ENCODE measurements at places on chromosomes 7 and 10. TPM values are rescaled to one million over a fixed set of nuclear protein-coding genes. Genes with fewer than 3 reads are reported as not detected.

- no peak for DNase-seq
- no peaks in the 10 kb centered on the region for H3K4me1 ChIP-seq
- no peak overlapping the region for H3K27ac ChIP-seq
- H3K36me3 ChIP-seq, result no peaks in the 10 kb centered on the region
- no peaks in the 10 kb centered on the region for H3K27me3 ChIP-seq
These were observed 412.6 kb downstream of the GFRA1 start for GRCh38 chr10:115860182-115861107.

Gene AQP1
- not detected for polyA plus RNA-seq

- no peak overlapping the region for H3K27ac ChIP-seq
- H3K4me1 ChIP-seq, result peaks cover 2% of the 10 kb centered on the region
- H3K27me3 ChIP-seq, result no peaks in the 10 kb centered on the region
- no peaks in the 10 kb centered on the region for H3K36me3 ChIP-seq
- no peak overlapping the region for H3K4me3 ChIP-seq
- no peak for DNase-seq
These were observed 50.6 kb downstream of the GRK5 start for GRCh38 chr10:119257899-119258419.

GRCh38 chr7:138125598-138126111 lies 49.4 kb downstream of the AKR1D1 start:
- no peaks in the 10 kb centered on the region for H3K4me1 ChIP-seq
- H3K27ac ChIP-seq, result no peak overlapping the region
- no peak overlapping the region for H3K4me3 ChIP-seq
- DNase-seq, result no peak
- H3K36me3 ChIP-seq, result no peaks in the 10 kb centered on the region
- no peaks in the 10 kb centered on the region for H3K27me3 ChIP-seq

- no peak overlapping the region for H3K27ac ChIP-seq
- H3K4me3 ChIP-seq, result no peak overlapping the region
- DNase-seq, result no peak
- H3K27me3 ChIP-seq, result no peaks in the 10 kb centered on the region
These were observed 98.6 kb upstream of the FGFR2 start for GRCh38 chr10:121696854-121697253.

Gene CTAGE8
- not detected for polyA plus RNA-seq

Gene CUTC
- 79.1 TPM for polyA plus RNA-seq

DNA sequence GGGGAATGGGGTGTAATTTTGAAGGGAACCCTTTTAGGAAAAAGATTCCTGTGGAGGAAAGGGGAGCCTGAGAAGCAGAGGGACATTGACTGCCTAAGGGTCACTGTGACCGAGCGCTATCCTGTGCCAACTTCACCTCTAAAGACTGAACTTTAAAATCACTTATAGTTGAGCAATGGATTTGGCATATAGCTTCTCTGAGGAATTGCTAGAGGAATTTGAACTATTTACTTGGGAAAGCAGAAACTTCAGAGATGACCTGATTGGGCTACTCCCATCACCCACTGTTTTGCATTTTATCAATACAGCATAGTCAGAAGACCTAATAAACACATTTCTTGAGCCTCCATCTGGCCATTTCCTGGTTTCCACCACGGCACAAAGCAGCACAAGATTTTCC lies 23.7 kb upstream of the WNT16 start:
- no peak overlapping the region for H3K4me3 ChIP-seq
- no peak for DNase-seq
- no peaks in the 10 kb centered on the region for H3K27me3 ChIP-seq
- no peaks in the 10 kb centered on the region for H3K4me1 ChIP-seq
- H3K27ac ChIP-seq, result no peak overlapping the region
- H3K36me3 ChIP-seq, result no peaks in the 10 kb centered on the region

- peaks cover 3% of the 10 kb centered on the region for H3K27me3 ChIP-seq
- no peaks in the 10 kb centered on the region for H3K4me1 ChIP-seq
- H3K27ac ChIP-seq, result no peak overlapping the region
- H3K4me3 ChIP-seq, result no peak overlapping the region
These were observed 54.7 kb upstream of the EGFR start for GRCh38 chr7:54964136-54964535.

GRCh38 chr7:45191396-45191795 lies 33.8 kb downstream of the RAMP3 start:
- no peaks in the 10 kb centered on the region for H3K4me1 ChIP-seq
- H3K36me3 ChIP-seq, result no peaks in the 10 kb centered on the region
- no peak for DNase-seq

DNA sequence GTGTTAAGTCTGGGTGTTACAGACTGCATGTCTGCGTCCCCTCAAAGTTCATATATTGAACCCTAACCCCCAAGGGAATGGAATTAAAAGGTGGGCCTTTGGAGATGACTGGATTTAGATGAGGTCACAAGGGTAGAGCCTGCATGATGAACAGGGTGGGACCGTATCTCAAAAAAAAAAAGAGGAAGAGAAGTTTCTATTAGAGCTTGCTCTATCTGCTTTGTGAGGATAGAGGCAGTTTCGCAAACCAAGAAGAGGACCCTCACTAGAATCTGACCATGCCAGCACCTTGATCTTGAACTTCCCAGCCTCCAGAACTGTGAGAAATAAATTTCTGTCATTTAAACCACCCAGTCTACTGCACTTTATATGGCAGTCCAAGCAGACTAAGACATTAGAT lies 1.4 kb downstream of the KIN start:
- H3K27me3 ChIP-seq, result no peaks in the 10 kb centered on the region
- no peak for DNase-seq
- peaks cover 39% of the 10 kb centered on the region for H3K4me1 ChIP-seq

- no peak overlapping the region for H3K4me3 ChIP-seq
- H3K27me3 ChIP-seq, result no peaks in the 10 kb centered on the region
- no peak overlapping the region for H3K27ac ChIP-seq
These were observed 71.8 kb downstream of the ZNF438 start for GRCh38 chr10:30959836-30960210.

Gene SPDYE8
- polyA plus RNA-seq, result not detected

DNA sequence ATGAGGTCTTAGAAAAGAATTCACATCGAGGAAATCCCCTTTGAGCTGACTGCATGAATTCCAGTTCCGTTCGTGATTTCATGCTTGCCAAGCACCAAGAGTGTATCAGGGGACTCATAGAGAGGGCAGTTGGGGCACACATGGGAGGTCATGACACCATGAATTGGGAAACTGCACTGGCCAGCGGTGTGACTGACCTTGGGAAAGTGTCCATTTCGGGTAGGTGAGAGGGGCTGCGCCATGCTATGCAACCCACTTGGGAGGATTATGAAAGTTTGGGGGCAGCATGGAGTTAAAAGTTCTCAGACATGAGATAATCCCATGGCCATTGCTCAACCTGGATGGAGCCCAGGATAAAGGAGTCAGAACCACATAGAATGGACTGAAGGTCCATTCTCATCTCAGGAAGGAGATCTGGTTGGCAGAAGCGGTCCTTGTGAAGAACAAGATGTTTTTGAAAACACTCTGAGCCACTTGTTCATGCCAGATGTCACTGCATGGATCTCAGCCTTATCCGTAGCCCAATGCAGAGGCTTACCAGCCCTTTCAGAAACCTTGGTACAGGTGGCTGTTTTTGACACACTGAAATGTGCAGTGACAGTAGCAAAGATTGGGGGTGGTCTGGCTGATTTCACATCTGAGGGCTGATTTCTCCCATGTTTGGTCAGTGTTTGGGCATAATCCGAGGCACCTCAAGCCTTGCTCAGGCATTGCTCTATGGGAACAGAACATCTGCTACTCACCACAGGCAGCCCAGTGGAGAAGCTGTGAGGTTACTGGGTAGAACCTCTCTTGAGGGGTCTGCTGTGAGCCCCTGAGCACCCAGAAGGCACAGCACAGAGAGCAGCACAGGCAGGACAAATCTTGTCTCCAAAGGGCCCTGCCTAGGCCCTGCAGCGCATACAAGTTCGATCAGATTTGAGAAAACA lies 252.3 kb downstream of the CXCL12 start:
- no peak for DNase-seq
- H3K4me1 ChIP-seq, result no peaks in the 10 kb centered on the region
- no peaks in the 10 kb centered on the region for H3K36me3 ChIP-seq
- H3K4me3 ChIP-seq, result no peak overlapping the region
- no peak overlapping the region for H3K27ac ChIP-seq

DNA sequence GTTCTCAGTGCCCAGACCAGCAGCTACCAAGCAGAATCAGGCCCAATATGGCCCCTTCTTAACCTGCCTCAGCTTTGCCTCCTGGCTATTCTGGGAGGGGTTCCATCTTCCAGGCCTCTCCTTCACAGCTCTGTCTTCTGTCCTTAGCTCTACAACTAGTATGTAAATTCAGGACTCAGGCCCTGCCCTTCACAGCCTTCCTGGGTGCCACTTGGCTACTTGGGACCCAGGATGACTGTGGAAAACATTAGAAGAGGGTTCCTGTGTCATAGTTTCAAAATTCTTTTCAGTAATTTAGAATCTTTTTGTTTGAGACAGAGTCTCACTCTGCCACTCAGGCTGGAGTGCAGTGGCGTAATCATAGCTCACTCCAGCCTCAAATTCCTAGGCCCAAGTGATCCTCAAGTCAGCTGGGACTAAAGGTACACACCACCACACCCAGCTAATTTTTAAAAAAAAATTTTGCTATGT lies 33.2 kb upstream of the PAPSS2 start:
- no peak overlapping the region for H3K4me3 ChIP-seq
- H3K36me3 ChIP-seq, result no peaks in the 10 kb centered on the region
- H3K4me1 ChIP-seq, result no peaks in the 10 kb centered on the region
- H3K27me3 ChIP-seq, result peaks cover 5% of the 10 kb centered on the region
- no peak for DNase-seq
- H3K27ac ChIP-seq, result no peak overlapping the region

Gene ASIC3
- not detected for polyA plus RNA-seq

Gene VWA2
- not detected for polyA plus RNA-seq

- no peak overlapping the region for H3K27ac ChIP-seq
These were observed 13.6 kb downstream of the CNPY1 start for GRCh38 chr7:155532792-155533119.

DNA sequence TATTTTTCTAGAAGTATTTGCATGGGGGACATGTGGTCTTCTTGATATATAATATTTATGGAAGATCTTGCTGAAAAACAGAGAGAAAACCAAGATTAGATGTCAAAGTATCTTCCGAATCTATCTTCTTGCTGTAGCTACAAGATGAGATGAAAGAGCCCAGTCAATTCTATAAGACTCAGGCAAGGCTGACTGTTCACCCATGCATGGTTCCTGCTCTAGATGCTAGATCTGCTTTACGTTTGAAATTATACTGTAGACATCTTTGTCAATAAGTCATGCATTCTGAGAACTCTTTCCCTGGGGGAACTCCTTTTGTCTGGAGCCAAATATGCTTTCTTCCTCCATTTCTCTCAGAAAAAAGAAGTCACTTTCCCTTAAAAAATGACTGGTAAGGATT lies 1292.0 kb downstream of the XPNPEP1 start:
- H3K4me3 ChIP-seq, result no peak overlapping the region
- DNase-seq, result no peak
- H3K27ac ChIP-seq, result no peak overlapping the region
- H3K4me1 ChIP-seq, result no peaks in the 10 kb centered on the region
- no peaks in the 10 kb centered on the region for H3K36me3 ChIP-seq
- H3K27me3 ChIP-seq, result no peaks in the 10 kb centered on the region

GRCh38 chr7:123215350-123215749 lies 15.6 kb upstream of the SLC13A1 start:
- DNase-seq, result no peak
- no peak overlapping the region for H3K27ac ChIP-seq

DNA sequence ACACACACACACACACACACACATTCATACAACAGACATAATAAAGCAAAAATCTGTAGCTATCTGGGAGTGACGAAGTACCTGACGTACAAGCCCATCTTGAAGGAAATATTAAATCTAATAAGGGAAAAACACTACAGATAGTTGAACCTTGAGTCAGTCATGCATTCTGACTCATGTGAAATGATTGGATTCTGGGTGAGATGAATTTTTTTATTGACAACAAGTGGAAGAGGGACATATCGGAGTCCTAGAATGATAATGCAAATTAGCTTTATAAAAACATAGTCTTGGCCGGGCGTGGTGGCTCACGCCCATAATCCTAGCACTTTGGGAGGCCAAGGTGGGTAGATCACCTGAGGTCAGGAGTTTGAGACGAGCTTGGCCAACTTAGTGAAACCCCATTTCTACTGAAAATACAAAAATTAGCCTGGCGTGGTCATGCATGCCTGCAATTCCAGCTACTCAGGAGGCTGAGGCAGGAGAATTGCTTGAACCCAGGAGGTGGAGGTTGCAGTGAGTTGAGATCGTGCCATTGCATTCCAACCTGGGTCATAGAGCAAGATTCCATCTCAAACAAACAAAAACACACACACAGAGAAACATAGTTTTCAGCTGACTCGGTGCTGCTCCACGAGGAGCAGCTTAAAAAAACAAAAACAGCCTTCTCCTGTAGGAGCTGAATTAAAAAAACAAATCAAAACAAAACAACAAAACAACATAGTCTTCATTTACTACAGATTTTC lies 154.4 kb upstream of the MKLN1 start:
- H3K36me3 ChIP-seq, result no peaks in the 10 kb centered on the region
- peaks cover 3% of the 10 kb centered on the region for H3K27me3 ChIP-seq
- no peak overlapping the region for H3K27ac ChIP-seq
- H3K4me3 ChIP-seq, result no peak overlapping the region
- H3K4me1 ChIP-seq, result no peaks in the 10 kb centered on the region

DNA sequence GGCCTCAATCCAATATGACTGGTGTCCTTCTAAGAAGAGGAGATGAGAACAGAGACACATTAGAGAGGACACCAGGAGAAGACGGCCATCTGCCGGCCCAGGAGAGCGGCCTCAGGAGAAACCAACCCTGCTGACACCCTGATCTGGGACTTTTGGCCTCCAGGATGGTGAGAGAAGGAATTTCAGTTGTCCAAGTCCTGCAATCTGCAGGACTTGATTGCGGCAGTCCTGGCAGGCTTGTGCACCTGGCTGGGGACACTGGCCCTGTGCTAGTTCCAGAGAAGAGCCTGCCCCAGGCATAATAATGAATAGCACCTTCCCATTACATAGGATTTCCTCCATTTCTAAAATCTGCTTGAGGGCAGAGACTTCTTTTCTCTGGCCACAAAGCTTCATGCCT lies 409.9 kb upstream of the SHH start:
- no peak overlapping the region for H3K4me3 ChIP-seq
- no peak overlapping the region for H3K27ac ChIP-seq
- no peaks in the 10 kb centered on the region for H3K4me1 ChIP-seq

GRCh38 chr10:15815242-15815885 lies 44.9 kb downstream of the MINDY3 start:
- DNase-seq, result no peak
- no peaks in the 10 kb centered on the region for H3K4me1 ChIP-seq
- H3K4me3 ChIP-seq, result no peak overlapping the region
- no peak overlapping the region for H3K27ac ChIP-seq
- H3K36me3 ChIP-seq, result peaks cover 50% of the 10 kb centered on the region

- no peak overlapping the region for H3K27ac ChIP-seq
- H3K36me3 ChIP-seq, result no peaks in the 10 kb centered on the region
- no peaks in the 10 kb centered on the region for H3K27me3 ChIP-seq
These were observed 13.3 kb upstream of the ARHGAP21 start for GRCh38 chr10:24737001-24737400.

Gene CRTAC1
- not detected for polyA plus RNA-seq

Gene ANXA8L1
- not detected for polyA plus RNA-seq

Gene CYP3A5
- polyA plus RNA-seq, result 0.76 TPM

DNA sequence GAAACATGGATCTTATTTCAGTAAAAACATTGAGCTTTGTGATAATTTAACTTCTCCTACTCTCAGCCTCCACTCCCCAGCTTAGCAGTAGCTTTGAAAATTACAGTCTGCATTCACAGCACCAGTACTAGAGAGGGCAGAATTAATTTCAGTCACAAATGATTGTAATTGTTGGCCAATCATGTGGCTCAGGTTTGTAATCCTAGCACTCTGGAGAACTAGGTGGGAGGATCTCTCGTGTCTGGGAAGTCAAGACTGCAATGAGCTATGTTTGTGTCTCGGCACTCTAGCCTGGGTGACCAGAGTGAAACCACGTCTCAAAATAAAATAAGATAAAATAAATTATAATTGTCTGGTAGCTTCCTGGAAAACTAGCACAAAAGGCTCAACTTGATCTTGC lies 620.9 kb downstream of the TNS3 start:
- DNase-seq, result no peak
- H3K27me3 ChIP-seq, result no peaks in the 10 kb centered on the region
- H3K27ac ChIP-seq, result no peak overlapping the region
- no peak overlapping the region for H3K4me3 ChIP-seq
- H3K4me1 ChIP-seq, result no peaks in the 10 kb centered on the region
